ENCODE measurements at places on chromosomes 5 and 9.

DNA sequence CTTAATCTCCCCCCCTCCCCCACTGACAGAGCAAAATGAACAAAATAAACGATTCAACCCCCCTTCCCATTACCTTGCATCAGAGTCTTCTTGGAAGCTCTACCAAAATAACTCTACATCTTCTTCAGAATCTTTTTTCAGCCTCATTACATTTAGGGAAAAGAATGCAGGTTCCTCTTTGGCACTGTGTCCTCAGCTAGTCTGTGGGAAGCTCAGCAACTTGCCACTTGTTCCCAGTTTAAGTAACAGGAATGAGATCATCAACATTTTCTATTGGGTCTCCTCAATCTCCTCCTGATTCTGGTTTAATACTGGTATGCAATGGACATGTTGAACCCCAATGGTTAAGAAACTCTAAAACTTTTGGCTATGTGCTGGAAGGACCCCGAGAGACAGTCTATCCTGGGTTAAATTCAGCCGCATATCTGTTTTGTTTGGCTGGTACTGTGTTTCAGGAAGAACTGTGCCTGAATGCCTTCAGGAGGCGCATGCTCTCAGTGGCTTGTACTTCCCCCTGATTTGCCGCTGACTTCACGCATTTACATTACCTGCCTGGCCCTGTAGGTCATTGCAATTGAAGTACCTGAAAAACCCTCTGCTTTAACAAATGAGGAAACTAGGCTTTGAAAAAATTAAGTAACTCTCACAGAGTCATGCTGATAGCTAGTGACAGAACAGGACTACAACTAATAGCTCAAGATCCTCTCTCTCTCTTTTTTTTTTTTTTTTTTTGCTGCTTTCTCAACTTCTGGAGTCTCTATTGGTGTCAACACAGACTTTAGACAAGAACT is 78.1 kb upstream of the HMHB1 start:
- no peak for DNase-seq

GRCh38 chr5:132501961-132502931 is 11.7 kb upstream of the IRF1 start:
- no peak for DNase-seq

DNA sequence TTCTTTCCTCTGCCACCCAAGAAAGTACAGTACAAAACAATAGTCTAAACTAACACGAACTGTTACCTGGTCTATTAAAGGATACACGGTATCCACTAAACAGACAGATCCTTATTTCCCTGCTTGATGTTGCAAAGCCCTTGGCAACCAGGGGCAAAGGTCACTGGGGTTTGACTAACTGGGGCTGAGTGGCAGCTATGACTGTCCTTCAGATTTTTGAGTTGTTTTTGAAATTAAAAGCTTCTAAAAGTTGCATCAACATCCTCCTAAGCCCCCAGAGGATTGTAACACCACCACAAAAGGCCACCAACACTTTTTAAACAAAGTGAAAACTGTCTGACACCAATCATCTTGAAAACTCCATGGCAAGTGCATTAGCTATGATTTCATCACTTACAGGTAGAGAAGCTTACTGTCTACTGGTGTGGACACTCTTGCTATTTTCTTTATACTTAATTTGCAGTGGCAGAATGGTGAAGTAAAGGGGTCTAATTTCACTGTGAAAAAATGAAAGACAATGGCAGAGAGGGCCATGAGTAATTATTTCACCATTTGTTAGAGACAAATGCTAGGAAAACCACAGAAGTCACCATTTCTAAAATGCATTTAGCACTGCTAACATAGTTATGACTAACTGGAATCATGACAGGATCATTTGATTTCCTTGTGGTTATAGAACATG is 292.4 kb downstream of the EFNA5 start:
- DNase-seq = no peak

GRCh38 chr5:26805076-26805475 is 233.3 kb downstream of the CDH9 start:
- DNase-seq = no peak

DNA sequence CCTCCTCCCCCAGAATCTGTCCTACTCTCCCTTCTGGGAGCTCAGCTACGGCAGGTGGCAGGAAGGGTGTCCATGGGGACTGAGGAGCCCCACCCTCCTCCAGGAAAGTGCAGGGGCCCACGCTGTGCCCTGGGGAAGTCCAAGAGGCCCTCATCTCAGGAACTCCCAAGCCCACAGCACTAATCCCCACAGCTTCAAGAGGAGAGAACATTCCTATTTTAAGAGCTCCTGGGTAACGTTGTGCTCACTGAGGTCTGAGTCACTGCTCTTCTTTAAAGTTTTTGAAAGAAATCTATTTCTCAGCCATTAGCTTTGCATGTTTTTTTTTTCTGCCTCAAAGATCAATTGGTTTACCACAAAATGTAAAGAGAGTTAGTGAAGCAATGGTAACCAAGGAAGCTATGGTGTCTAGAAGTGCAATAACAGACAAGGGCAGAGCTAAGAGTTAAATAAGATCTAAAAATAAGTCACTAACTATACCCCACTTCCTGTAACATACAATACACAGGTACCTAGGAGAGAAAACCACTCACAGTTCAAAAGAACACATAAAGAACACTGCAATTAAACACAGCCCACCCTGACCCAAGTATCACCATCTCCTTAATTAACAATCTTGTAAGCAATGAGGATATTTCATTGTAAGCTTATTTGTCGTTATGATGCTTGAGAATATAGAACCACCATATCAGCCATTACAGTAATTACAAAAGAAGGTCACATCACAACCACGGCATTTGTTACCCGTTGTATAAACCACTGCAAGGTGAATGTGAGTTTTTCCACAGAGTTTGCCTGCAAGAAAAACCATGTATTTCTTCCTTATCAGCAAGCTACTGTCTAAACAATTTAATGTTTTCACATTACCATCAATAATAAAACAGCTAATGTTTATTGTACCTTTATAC is 382.3 kb upstream of the SLC30A5 start:
- no peak for DNase-seq

GRCh38 chr5:92879806-92880543 is 701.0 kb downstream of the NR2F1-AS1 start:
- DNase-seq = no peak

- DNase-seq = no peak
These were observed 125.6 kb upstream of the DMRT1 start for GRCh38 chr9:715743-716400.

DNA sequence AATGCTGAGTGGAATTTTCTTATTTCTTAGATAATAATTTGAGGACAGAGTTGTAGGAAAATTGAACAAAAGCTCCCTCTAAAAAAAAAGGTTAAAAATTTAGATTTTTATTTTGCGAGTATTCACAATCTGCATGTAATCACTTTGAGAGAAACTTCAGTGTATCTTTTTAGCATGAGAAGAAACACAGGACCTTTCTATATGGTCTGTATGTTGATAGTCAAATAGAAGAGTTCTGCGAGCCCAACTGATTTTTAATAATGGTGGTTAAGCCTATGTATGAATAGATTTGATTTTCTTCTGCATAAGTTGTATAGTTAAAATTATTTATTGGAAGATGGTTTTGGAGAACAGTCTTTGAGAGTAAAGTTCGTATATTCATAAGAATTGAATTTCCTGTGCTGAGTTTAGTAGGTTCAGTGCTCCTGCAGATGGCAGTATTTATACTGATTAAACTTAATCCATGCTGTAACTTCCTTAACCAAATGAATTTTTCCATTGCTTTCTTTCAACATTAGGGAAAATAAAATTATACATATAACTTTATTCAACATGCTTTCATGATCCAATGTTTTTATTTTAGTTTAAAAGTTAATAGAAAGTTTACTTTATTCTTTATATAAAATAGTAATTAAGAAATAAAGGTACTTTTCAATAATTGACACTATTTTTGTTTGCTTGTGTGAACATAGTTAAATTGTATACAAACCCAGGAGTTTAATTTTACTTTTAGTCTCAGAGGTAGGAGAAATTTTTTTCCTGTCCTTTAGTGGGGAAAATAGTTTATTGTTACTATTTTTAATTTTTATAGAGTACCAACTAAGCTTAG is 19.6 kb downstream of the TCERG1 start:
- DNase-seq = no peak

DNA sequence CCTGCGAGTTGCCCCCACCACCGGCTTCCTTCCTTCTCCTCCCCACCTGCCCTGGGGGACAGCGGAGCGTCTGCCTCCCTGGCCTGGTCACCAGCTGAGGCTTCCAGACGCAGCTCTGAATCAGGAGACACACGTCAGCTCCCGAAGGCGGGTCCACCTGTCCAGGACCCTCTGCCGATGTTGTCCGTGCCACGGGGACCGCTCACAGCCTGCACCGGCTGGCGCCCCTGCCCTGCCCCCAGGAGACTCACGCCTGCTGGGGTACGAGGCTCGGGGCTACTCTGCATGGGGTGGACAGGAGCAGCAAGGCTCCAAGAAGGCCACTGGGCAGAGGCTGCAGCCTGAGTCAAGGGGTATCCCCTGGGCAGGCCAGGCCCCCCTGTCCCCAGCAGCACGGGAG is 1.9 kb upstream of the CCDC187 start:
- no peak for DNase-seq

DNA sequence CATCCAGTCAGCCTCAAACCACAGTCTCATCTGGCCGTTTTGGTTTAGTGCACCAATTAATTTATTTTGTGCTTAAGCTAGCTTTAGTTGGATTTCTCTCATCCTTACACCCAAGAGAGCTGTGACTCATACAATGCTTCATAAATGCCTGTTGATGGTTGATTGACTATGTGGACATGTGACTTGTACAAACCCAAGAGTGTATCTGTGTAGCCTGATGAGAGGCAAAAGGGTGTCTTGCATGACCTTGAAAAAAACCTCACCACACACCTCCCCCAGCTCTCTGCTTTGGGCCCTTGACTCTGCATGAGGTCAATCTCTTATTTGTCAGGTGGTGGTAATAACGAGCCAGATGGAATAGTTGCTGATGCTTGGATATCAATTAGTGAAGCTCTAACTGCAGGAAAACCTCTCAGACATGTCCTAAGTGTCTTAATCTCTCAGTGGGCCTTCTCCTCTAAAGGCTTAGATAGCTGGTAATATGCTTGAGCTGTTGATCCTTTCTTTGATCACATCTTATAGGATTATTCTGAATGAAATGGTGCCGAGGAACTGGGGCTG is 10.6 kb upstream of the GLRA1 start:
- no peak for DNase-seq

GRCh38 chr9:130810609-130811136 is 24.4 kb upstream of the ABL1 start:
- no peak for DNase-seq

DNA sequence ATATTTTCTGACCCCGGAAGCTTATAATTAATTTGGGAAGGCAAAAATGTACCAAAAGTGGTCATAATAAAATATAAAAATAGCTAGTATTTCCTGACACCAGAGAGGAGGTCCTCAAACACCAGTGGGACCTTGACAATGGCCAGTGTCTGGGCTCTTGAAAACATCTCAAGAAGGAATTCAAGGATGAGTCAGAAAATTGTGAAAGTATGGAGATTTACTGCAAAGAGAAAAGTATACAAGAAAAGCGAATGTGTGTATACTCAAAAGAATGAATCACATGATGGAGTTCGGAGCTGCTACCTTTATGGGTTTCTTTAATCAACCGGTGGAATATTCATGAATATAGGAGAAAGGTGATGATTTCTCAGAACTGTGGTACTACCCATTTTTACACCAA is 1709.0 kb upstream of the WWC1 start:
- no peak for DNase-seq

- no peak for DNase-seq
These were observed 81.4 kb upstream of the WWC1 start for GRCh38 chr5:168209997-168210396.

DNA sequence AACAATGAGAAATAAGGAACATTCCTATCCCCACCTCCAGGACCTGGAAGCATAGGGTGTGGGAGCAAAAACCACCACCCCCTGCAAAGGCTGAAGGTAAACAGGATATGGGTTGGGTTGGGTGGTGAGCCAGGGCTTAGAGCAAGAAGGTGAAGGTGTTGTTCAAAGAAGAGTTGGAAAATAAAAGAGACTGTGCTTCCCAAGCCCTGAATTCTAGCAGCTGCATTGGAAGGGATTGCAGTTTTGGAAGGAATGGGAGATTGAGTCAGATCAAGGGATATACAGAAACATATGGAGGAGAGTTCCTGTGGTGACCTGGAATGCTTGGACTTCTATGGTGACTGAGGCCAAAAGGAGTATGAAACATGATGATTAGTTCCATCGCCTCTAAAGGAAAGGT is 24.7 kb upstream of the MTAP start:
- DNase-seq = no peak

- DNase-seq = no peak
These were observed 18.7 kb downstream of the ECM2 start for GRCh38 chr9:92517046-92517445.

- no peak for DNase-seq
These were observed 66.4 kb upstream of the SLC44A1 start for GRCh38 chr9:105178076-105178475.

DNA sequence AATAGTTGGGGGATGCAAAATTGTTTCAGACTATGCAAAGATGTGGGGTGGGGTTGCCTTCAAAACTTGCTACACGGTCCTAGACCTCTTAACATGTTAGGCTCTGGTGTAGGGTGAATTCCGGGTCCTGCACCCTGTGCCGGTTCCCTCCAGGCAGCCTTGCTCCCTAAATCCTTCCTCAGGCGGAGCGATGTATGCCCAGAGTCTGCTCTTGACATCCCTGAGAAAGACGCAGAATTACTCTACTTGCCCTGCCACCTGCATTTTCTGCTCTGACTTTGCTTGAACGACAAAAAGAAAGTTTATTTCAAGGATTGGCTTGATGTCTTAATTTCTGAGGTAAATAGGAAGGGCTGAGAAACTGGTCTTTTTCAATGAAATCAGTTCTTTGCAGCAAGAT is 691 bp downstream of the THBS4 start:
- no peak for DNase-seq

DNA sequence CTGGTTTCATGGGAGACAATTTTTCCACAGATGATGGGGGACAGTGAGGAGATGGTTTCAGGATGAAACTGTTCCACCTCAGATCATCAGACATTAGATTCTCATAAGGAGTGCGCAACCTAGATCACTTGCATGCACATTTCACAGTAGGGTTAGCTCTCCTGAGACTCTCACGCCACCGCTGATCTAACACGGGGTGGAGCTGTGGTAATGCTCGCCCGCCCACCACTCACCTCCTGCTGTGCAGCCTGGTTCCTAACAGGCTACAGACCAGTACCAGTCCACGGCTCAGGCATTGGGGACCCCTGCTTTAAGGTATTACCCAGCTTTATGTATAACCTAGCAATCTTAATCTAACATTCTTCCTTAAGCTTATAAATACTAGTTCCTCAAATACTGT is 35.6 kb downstream of the TTC39B start:
- DNase-seq = no peak

GRCh38 chr9:90219548-90220118 is 423.0 kb downstream of the DIRAS2 start:
- DNase-seq = no peak

DNA sequence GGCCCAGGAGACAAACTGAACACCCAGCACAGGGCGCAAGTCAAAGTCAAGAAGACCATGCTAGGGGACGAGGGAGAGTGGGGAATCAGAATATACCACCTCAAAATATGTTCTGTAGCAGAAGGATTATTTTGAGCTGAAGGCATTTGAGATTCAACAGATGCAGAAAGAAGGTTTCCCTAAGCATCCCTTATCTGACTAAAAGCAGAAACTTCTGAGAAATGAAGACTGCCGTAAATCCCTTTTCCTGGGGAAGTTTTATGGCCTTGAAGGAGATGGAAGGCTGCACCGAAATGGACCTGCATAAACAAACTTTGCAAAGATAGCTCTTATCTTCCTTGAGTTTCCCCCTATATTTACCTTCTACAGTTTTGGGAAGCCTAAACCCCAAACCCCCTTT is 72.8 kb downstream of the PTTG1 start:
- DNase-seq = no peak

GRCh38 chr9:137482094-137482781 is 23.1 kb upstream of the NSMF start:
- DNase-seq = peak; percentile 61

- DNase-seq = no peak
These were observed 161.6 kb downstream of the COL23A1 start for GRCh38 chr5:178428341-178429155.
